ENCODE measurements at places on chromosomes 6 and 20. TPM values are rescaled to one million over a fixed set of nuclear protein-coding genes. Genes with fewer than 3 reads are reported as not detected.

The PSMG4 gene
- polyA plus RNA-seq = 24.9 TPM

DNA sequence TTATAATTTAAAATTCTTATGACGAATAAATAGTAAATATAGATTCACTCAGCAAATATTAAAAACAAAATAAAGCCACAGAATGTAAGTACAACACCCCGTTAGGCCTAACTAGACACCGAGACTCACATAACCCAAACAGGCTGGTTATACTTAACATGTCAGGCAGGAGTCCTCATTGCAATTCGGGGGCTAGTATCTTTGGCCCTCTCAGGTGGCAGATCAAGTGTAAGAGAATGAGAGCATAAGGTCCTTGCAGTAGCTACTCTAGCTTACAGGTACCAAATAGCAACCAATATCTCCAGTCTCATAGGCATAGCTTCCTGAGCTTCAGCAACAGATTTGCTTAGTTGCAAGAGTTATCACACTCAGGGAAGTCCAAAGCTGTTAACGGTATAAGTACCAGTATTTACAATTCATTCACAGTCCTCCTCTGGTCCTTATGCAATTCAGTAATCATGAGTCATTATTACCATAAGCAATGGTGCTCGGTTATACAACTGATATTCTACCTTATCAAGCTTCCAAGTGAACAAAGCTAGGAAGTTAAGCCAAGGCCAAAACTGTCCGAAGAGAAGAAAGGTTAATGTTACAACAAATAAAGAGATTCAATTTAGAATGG lies 20.1 kb downstream of the REV3L start:
- no peak for DNase-seq
- no peak overlapping the region for H3K4me3 ChIP-seq
- no peak overlapping the region for H3K27ac ChIP-seq
- H3K4me1 ChIP-seq = no peaks in the 10 kb centered on the region

- no peak for DNase-seq
- no peak overlapping the region for H3K4me3 ChIP-seq
- peaks cover 44% of the 10 kb centered on the region for H3K36me3 ChIP-seq
- H3K4me1 ChIP-seq = peaks cover 5% of the 10 kb centered on the region
- no peak overlapping the region for H3K27ac ChIP-seq
Observed at GRCh38 chr6:42250274-42250931, 32.7 kb upstream of the MRPS10 start.

The NKAIN4 gene
- polyA plus RNA-seq = 2.2 TPM

DNA sequence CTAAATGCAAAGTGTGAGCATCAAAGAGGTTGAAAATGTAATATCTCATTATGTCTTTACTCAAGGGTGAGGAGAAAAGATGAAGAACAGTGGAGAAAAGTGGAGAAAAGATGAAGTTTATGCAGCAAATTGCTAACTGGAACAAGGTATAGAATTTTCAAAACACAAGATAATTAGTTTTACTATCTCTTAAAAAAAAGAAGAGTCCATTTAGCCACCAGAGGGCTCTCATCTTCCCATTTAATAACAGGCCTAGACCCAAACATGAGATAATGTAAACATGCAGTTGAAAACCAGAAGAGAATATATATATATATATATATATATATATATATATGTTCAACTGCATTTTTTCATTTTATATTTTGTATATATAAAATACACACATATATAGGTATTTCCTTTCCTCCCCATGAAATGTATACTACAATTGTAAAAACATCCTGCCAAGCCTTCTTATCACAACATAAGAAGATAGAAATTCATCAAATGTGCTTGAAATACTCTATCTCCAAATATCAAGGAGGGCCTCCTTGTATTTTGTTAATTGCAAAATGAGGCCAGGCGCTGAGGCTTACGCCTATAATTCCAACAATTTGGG lies 78.4 kb downstream of the ADTRP start:
- H3K4me3 ChIP-seq = no peak overlapping the region
- DNase-seq = peak; percentile 38
- no peak overlapping the region for H3K27ac ChIP-seq
- H3K4me1 ChIP-seq = no peaks in the 10 kb centered on the region

DNA sequence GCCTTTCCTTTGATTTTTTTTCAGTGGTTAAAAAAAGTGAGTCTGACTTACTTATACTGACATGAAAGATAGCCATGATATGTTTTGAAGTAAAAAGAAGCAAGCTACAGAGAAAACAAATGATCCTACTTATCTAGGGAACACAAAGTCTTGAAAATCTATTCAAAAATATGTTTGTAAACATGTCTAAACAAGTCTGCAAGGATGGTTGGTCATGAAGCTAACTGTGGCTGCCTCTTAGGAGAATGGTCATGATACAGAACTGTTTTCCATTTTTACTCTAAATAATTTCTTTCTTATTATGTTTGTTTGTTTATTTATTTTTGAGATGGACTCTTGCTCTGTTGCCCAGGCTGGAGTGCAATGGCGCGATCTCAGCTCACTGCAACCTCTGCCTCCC lies 21.5 kb downstream of the FERMT1 start:
- H3K27ac ChIP-seq = no peak overlapping the region
- H3K36me3 ChIP-seq = no peaks in the 10 kb centered on the region
- H3K4me3 ChIP-seq = no peak overlapping the region
- no peaks in the 10 kb centered on the region for H3K27me3 ChIP-seq
- DNase-seq = no peak

The SLX4IP gene
- 7.4 TPM for polyA plus RNA-seq

All from thymus (tissue), 14 donors.